Mesenteric fat pad (tissue), 1 donor: ENCODE measurements at places on chromosomes 6 and 20. TPM values are rescaled to one million over a fixed set of nuclear protein-coding genes. Genes with fewer than 3 reads are reported as not detected.

DNA sequence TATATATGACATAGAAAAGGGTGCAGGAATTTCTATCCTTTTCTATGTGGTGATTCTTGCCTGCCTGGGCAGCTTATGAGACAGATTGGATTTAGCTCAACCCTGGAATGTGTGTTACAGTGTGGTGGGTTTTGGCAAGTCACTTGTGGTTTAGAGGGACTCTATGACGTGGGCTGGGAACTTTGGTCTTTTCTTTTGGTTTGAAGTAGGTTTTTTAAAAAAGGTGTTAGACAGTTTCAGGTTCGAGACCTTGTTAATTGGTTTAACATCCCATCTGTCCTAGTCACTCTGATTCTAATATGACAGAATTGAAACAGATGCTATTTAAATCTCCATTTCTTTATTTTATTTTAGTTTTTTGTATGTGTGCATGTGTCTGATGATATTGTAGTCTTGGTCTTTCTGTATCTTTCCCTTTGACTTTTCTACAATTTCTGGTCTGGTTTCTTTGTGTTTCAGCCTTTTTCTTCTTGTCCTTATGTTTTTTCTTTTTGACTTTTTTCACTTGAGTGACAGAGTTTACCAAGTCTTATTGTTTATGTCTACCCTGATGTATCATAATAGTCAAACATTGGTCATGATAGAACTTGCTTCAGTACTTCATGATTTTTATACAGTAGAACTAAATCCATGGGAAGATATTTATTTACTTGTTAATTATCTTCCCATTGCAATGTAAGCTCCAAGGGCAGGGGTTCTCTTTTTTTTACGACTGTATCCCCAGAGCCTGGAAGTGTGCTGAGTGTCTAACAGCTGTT lies 174.3 kb downstream of the CDKAL1 start:
- no peak for DNase-seq

DNA sequence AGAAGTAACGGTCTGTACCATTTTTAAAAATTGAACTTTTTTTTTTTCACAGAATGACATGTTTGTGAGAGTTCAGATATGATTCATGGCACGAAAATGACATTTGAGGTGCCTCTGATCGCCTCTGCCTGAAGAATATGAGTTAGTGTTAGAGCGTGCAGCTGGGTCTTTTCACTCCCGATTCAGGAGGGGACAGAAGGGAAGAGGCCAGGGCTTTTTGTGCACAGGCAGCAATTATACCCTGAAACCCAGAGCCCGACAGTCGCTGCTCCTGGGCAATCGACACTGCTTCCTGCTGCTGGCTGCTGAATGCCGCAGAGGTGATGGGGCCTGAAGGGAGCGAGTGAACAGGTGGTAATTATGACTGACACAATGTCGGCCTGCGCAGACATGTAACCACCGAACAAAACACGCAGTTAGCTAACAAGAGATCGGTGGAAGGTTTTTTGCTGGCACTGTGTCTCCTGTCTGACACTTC lies 652.0 kb upstream of the NOX3 start:
- DNase-seq: no peak

GRCh38 chr20:278607-279571 lies 11.7 kb downstream of the C20orf96 start:
- peak; percentile 88 for DNase-seq

DNA sequence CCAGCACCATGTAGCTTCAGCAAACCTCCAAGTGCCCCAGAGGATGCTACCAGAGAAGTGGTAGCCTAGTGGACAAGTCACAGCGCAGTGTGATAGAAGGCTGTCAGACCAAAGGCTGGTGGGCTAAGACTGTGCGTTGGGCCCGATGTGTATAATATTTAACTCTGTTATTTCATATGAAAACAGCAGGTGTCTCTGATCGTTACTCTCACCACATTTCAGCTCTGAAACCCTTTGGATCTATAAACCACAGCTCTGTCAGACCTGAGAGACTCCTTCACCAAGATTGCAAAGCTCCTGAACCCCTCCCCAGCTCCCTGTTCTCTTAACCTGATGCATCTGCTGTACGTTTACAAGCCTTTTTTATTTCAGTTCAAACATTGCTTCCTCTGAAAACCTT lies 43.8 kb downstream of the ISM1 start:
- no peak for DNase-seq

DNA sequence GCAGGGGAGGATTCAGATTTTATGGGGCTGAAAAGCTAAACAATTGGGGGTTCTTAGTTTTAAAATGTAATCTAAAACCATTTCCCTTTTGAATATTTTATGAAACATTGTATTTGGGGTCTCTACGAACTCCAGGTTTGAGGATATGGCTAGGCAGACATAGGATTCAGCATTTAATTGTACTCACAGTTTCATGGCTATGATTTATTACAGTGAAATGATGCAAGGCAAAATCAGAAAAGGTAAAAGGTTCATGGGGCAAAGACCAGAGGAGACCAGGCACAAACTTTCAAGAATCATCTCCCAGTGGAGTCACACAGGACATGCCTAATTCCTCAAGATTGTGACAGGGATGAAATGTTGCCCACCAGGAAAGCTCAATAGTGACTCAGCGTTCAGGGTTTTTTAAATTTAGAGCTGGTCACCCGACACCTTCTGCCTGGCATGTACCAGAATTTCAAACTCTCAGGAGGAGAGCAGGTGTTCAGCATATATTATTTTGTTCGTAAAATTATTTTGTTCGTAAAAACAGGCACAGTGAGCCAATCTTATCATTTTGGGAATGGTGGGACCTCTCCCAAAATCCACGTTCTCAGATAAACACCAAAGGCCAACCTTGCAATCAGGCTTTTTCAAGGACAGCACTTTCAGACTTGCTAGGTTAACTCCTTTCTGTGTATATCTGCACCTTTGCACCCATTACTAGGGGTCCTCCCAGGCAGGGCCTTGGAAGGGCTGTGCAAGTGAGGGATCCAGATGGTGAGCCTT lies 270.3 kb downstream of the NKAIN2 start:
- no peak for DNase-seq

DNA sequence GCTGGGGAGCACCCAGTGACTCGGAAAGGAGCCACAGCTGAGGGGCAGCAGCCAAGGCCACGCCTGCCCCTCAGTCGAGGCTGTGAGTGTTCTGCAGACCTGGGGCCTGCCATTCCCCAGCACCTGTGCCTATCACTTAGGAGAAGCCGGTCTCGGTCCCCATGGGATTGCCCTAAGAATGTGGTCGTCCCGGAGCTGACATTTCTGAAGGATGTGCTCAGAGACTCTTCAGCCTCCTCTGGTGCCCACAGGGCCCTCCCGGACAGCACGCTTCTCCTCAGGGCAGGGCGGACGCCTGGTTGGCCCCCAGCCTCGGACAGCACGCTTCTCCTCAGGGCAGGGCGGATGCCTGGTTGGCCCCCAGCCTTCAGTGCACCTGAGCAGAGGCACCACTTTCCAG lies 223.9 kb downstream of the ERMARD start:
- peak; percentile 75 for DNase-seq

GRCh38 chr6:39934131-39934757 lies at the start of gene MOCS1:
Gene MOCS1, minus strand, starts transcription at chr6:39934462. Its CDS starts 45 bp downstream, at chr6:39934417.
- peak; percentile 95 for DNase-seq

GRCh38 chr6:88499436-88499835 lies 333.3 kb upstream of the CNR1 start:
- no peak for DNase-seq

DNA sequence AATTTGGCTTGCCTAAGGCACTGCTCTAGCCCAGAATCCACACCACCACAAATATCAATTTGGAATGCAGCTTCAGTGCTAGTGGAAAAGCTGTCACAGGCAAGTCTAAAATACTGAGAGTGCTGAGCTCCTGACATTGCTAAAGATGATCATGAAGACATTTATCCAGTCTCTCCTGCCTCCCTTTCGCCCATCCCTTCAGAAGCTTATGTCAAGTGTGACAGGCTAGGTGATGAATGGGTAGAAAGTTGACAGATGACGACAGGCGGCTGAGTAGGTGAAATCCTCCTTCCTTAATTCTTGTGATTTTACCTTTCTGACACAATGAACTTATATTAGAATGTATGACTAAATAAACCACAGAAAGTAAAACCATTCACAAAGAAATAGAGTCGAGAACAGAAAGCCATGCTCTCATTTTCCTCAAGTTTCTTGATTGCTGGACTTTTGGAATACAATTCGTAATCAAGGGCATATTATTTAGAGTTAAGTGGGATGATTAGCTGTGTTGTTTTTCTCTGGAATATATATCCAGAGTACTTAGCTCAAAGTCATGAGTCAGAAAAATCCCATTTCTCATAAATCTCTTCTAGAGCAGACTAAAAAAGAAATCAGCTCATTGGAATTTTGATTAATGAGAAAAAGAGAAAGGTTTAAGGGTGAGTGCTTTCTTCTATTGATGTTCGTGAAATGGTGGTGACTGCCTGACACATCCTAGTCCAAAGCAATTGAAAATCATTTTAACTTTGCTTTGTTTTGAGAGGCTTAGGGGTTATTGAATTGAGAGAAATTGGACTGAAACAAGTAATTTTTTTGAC lies 1228.2 kb upstream of the CITED2 start:
- no peak for DNase-seq

DNA sequence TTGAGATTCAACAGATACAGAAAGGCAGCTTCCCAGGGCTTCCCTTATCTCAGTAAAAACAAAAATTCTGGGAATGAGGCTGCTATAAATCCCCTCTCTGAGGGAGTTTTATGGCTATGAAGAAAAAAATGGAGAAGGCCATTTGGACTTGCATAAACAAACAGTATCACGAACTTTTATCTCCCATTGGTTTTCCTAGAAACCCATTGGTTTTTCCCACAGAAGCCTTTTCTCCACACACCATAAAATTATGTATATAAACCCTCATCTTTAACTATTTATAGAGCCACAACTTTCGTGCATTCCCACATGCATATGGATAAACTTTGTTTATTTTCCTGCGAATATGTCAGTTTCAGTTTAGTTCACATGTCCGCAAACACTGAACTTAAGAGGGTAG lies 36.2 kb upstream of the BTBD3 start:
- DNase-seq: no peak

DNA sequence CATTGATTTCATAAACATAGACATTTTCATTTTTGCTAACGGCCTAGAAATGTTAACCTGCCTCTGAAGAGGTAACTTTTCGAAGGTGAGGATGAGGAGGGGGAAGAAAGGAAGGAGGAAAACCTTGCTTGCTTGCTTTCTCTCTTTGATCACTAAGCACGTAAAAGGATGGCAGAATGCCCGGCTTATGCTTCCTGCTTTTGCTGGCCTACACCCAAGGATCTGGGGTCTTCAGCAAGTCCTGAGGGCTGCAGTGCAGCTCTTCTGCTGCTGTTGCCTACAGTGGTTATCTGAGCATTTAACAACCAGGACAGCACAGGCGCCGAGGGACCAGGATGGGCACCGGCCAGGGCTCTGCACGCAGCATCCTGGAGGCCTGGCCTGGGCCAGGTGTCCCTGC lies 150.8 kb upstream of the TAB2 start:
- DNase-seq: no peak

- DNase-seq: no peak
Observed at GRCh38 chr6:12075067-12075563, 63.0 kb downstream of the HIVEP1 start.

DNA sequence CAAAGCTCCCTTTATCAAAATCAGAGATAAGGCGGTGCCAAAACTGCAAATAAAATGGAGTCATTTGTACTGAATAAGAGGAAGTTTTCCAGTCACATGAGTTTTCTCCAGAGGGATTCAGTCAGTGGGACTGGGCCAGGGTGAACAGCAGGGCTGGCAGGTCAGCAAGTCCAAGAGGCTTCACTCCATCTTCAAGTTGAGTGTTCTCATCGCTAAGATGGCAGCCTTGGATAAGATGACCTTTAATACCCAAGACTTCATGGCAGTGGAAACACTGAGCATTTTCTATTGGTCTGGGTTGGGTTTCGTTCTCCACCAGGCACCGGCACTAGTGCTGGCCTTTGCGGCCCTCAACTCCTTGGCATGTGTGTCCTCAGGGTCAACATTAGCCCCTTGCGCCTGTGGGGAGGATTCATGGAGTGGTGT lies 29.3 kb upstream of the IGF2R start:
- no peak for DNase-seq

- no peak for DNase-seq
Observed at GRCh38 chr6:98824162-98824901, 10.0 kb upstream of the POU3F2 start.

DNA sequence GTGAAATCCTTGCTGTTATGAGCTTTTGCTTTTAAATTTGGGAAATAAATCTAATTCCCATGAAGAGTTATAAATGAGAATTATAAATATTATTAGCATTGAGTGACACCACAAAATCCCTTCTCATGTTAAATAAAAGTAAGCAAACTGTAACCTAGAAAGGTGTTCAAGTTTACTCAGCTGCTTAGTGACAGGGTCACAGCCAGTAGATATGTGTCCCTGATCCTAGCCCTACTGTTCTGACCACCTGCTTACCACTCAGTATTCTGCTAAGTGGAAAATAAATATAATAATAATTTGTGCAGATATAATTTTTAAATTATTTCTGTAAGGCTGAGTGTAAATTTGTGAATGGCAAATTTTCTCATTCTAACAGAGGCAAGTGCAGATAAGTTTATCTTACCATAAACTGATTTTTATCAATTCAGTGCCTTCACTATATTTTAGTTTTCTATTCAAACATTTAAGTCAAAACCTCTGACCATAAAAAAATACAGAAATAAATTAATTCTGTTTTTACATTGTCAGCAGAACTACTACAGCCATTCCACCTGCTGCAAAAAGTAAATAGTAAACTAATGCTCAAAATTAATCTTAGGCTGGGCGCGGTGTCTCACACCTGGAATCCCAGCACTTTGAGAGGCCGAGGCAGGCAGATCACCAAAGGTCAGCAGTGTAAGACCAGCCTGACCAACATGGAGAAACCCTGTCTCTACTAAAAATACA lies 118.2 kb downstream of the TENT5A start:
- no peak for DNase-seq

- DNase-seq: no peak
Observed at GRCh38 chr20:62980970-62981369, 25.8 kb downstream of the BHLHE23 start.

- no peak for DNase-seq
Observed at GRCh38 chr20:22949331-22950109, 85.6 kb upstream of the SSTR4 start.

GRCh38 chr6:41976794-41977484 lies 35.3 kb upstream of the CCND3 start:
- peak; percentile 18 for DNase-seq

- DNase-seq: no peak
Observed at GRCh38 chr20:51444467-51444866, 98.1 kb downstream of the NFATC2 start.

The C4B gene
- 32.7 TPM for total RNA-seq

The CDH22 gene
- total RNA-seq: 0.35 TPM

The SLC25A27 gene
- 12.9 TPM for total RNA-seq

The AP5S1 gene
- 13.2 TPM for total RNA-seq

The ECT2L gene
- total RNA-seq: not detected

The HEY2 gene
- total RNA-seq: 1.3 TPM
